CD4-positive, alpha-beta T cell treated with Interleukin-15 for 4 hours (primary cell): ENCODE measurements at places on chromosomes 3 and 15.

DNA sequence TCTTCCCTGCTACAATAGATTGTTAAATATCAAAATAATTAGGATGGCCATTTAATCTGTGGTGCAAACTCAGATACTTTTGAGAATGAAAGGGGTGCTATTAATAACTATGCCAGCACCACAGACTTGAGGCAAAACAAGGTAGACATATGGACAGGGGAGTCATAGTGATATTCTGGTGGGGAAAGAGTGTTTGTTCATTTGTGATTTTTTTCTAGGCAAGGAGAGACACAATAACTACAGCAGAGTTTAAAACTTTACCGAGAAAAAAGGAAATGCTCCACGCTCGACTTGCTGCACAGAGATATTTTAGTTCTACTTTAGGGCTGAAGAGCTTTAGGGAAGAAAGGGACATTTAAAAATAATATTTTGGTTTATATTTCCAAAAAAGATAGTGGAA is 611.2 kb upstream of the GRM7 start:
- no peak for DNase-seq

DNA sequence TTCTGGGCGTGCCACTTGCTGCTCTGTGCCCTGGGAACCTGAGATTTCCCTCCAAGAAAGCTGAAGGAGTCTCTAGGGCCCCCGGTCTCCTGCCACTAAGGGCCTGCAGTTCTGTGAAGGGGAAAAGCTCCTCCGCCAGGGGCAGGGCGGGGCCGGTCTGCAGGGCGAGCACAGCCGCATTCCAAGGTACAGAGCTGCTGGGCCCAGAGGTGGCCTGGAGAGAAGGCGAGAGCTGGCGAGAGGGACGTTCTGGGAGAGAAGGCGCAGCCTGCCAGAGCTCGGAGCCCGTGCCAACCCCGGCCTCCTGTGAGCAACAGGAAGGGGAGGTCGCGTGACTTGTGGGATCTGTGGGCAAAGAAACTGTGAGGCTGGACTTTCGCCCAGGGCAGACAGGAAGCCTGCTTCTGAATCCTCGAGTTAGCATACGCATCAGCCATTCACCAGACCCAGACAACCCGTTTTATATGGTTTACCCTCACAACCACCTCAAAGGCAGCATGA is 500.4 kb downstream of the SHQ1 start:
- DNase-seq = no peak

DNA sequence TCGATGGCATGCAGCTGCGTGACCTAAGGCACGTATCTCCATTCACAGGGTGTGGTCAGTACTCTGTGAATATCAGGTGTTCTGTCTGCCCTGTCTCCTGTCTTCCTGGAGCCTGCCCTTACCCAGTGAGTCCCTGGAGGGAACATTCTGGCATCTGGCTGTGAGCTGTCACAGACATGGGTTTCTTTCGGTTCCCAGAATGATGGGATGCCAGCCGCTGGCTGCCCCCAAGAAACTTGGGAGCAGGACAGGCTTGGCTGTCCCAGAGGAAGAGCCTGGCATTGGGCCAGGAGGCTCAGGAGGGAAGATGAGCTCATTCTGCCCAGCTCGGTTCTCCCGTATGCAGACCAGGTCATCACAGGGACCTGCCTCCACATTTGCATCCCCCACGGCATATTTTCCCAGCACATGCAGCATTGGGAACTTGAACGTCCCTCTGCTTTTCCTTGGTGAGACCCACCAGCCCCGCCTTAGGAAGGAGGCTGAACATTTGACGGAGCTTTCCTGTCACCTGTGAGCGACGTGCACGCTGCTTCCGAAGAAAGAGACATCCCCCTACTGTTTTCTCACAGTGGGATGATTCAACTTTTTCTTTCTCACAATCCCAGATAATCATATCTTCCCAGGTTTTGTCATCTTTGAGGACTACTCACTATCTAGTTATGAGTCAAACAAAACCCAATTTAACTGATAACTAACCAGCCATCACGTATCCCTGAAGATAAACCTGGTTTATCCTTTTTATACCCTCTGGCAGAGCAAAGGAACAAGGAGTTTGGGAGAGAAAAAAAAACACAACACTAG is 22.0 kb upstream of the PGPEP1L start:
- DNase-seq = no peak

DNA sequence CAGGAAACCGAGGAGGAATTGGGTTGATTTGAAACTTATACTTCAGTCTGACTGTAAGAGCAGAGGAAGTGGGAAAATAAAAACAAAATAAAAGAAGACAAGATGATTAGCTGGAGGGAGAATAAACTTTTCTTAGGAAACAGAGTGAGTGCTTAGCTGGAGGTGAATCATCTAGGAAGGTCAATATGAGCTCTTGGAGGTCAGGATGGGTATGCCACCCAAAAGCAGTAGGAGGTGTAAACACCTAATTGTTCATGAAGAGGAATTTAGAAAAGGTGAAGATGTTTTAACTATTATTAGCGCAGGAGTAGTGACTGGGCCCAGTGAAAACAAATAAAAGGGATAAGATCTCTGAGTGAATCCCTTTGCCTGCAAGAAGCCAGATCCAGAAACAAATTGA is 39.9 kb upstream of the ARL14 start:
- DNase-seq = no peak

DNA sequence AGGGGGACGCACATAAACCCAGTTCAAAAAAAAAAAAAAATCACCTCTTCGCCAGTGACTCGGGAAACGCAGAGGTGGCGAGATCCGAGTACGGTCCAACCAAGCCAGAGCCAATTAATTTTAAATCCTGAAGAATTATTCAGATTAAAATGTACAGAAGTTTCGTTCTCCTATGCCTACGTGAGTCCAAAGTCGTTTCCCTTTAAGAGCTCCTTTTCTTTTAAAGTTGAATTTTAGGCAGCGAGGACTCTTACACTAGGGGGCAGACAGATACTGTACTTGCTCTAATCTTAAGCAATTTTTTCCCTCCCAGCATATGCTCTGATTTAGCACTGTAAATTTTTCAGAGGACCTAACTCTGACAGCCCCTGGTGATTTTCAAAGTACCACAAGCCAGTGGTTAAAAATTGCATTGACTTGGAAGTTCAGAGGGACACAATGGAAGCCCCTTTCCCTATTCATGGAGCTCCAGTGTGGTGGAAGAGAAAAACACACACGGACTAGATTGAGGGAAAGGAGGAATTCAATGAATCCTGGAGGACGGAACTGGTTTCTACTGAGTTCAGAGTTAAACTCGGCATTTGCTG is 3.3 kb upstream of the NR2F2 start:
- no peak for DNase-seq

DNA sequence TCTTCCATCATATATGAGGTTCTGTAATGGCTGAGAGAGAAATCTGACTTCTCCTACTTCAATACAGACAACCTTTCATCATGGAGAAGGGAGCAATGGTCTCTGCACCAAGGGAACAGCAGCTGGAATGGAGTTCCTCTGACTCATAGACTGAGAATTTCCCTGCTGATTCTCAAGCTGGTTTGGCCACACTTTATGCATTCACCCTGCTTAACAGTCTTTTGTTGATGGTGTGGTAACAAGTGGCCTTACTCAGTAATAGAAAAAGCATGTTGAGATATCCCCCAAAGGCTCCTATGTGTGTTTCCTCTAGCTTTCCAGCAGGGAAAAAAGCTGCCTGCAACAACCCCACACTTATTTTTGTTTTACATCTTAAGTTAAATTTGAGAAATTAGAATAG is 138.1 kb downstream of the GREM1 start:
- no peak for DNase-seq

DNA sequence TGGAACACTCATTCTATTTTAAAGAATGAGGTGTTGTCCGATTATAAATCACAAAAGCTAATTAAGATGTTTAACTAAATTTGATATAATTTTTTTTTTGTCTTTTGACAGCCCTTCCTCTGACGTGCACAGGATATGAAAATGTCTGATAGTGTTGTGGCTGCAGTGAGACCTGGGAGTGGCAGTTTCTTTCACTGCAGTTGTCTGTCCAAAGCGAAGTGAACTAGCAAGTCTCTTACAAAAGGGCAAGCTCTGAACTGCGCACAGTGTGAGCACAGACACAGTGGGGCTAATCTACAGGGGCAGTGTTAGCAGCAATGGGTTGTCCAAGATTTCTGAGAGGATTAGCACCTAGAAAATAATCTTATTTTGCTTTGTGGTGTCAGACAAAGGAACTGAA is 29.1 kb upstream of the MYRIP start:
- no peak for DNase-seq

DNA sequence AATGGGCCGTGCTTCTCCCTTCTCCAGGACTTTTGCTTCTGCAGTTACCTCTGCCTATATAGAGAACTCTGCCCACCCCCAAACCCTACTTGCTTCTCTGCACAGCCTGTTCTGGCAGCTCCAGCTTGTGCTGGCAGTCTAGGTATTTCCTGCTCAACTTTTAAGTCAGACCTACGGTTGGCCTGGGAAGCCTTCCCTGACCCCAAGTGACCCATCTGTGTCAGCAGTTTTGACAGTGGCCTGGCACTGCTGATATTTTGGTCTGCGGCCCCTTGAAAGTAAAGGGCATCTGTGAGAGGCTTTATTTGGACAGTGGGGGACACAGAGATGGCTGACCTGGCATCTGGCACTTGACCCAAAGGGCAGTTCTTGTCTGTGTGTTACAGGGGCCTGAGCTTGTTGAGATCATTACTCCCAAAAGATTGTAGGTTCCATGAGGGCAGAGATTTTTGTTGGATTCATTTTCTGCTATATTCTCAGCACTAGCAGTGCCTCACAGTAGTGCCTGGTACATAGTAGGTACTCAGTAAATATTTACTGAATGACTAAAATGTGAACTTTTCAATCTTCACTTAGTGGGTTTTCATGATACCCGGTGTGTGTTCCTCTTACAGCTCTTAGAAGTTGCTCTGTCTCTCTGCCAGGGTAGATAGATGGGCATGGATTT is 55.2 kb upstream of the TRAK1 start:
- DNase-seq = no peak

- no peak for DNase-seq
These were observed 44.9 kb downstream of the ABHD5 start for GRCh38 chr3:43735618-43736017.

- DNase-seq = no peak
These were observed 21.5 kb downstream of the SRPRB start for GRCh38 chr3:133827136-133827535.

- no peak for DNase-seq
These were observed 308.3 kb upstream of the CCDC54 start for GRCh38 chr3:107068980-107069379.

GRCh38 chr15:49741712-49742111 is 120.9 kb downstream of the DTWD1 start:
- DNase-seq = no peak

DNA sequence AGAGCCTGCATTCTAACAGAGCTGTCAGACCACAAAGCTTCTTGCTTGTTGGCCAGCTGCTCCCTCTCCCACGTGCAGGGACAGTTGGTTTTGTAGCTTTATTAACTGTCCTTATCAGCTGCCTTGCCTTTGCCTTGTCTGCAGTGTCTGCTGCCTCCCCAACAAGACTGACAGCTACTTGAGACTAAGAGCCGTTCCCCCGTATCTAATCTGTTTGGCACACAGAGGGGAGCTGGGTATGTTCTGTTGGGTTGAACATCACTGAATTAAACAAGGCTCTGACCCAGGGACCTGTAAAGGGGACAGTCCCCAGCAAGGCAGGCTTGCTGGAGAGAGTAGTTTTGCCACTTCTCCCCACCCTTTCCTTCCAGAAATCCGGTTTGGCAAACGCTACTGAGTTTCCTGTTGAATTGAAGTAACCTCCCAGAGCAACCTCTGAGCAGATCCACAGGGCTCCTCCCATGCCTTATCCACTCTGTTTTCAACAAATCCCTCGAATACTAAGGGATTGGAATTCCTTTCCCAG is 116.1 kb downstream of the ANP32A start:
- DNase-seq = no peak

GRCh38 chr3:4297486-4297885 is 5.7 kb upstream of the SETMAR start:
- no peak for DNase-seq
